Kidney epithelial cell (primary cell): ENCODE measurements at places on chromosomes 1 and 21.

GRCh38 chr1:151479462-151479861 is 20.2 kb upstream of the POGZ start:
- no peak for DNase-seq

DNA sequence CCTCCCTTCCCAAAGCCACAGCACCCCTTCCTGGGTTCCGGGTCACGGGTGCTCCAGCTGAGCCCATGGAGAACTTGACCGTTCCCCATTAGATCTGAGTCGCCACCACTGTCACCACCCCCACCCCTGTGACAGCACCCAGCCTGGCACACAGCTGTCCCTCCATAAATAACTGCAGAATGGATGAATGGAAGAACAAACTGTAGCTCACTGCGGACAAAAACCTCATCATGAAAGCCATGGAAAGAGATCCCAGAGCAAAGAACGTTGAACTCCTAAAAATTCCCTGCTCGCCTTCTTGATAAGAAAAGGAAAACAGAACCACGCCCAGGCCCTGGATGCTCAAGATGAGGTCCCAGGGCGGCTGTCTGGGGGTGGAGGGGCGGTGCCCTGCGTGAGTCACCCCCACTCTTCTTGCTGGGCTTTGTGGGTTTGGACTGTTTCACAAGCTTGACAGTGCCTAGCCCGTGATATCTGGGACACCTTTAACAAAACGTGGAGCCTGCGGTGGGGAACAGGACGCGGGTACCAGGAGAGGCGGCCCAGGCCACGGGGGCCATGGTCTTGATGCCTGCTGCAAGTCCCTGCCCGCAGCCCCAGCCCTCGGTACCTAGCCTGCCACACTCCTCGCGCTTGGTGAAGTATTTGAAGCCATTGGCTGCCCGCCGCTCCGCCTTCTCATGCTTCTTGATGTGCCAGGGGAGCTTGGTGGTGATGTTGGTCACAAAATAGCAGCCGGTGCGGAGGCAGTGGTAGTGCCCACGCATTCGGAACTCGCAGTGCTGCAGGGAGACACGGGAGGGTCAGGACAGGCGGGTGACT is 151.9 kb downstream of the CASZ1 start:
- DNase-seq: no peak

GRCh38 chr1:164726235-164726634 is 167.3 kb downstream of the PBX1 start:
- DNase-seq: no peak

DNA sequence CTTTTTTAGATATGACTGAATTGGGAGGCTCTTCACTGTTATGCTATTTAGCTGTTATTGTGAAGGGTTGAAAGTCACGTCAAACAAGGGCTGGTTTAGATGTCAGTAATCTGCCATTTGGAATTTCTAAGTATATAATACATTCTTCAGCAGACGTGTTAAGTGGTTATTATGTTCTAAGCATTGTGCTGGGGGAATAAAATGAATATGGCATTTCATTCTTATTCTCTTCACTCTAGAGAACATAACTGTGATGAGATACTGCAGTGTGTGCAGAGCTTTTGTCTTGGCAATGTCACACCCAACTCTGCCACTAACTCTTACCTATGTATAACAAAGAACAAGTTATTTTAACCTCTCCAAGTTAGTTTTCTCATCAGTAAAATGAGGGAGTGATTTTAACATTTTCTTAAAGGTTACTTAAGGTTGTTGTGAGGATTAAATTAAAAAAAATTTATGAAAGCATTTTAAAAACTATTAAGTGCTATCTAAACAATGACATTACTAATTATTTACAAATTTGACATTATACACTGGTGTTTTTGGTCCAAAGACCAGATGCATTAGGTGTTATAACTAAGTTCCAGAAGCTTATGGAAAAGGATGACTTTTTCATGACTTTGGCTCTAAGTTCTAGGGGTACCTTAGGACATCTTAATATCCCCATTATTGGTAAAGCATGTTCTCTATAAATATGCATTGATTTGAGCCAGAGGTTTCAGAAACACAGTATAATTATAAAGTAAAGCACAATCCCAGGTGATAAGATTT is 58.3 kb downstream of the SLC30A7 start:
- DNase-seq: no peak

DNA sequence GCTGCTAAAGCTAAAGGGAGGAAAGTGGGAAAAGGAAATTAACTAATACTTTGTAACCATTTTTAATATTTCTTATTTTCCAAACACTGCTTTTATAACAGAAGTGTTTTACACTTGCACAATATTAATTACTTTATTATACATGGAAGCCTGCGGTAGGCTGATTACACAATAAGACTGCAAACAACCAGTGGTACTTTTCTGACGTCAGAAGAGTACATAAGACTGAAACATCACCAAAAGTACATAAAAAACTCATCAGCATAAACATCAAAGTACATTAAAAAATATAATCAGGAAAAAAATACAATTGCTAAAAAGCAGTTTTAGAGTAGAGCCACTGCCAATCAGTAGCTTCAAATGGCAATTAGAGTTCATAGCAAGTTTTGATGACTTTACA is 4.6 kb downstream of the ZNF281 start:
- no peak for DNase-seq

DNA sequence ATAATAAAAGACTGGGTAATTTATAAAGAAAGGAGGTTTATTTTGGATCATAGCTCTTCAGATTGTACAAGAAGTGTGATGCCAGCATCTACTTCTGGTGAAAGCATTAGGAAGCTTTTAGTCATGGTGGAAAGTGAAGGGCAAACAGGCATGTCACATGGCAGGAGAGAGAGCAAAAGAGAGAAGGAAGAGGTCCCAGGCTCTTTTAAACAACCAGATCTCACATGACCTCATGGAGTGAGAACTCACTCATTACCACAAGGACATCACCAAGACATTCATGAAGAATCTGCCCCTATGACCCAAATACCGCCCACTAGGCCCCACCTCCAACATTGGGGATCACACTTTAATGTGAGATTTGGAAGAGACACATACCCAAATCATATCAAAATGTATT is 10.0 kb downstream of the RPTN start:
- DNase-seq: no peak

DNA sequence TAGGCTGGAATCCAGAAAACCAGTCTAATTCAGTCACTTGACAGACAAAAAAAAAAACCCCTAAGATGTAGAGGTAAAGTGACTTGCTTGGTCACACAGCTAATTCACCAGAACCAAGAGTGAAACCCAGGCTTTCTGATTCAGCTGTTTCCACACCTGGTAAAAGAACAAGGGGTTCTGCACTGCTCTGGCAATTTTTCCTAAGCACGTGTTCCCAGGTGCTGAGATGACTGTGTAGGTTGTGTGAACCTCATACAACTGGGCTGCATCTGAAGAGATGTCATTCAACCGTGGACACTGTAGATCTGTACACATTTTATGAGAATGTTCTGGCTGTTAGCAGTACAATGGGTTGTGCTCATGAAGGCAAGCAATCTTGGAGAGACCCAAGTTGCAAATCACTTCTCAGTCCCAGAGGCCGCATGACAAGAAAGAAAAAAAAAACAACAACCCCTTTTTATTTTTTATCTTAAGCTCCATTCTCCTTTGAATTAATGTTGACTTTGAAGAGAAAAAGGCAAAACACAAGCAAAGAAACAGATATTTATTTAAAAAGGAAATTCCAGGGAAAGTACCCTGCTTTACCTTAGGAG is 95.4 kb downstream of the INTS7 start:
- DNase-seq: no peak

GRCh38 chr1:83742446-83742845 is 256.5 kb downstream of the TTLL7 start:
- no peak for DNase-seq

GRCh38 chr1:100151679-100152078 is 18.7 kb downstream of the TRMT13 start:
- DNase-seq: no peak

- no peak for DNase-seq
These were observed 321.8 kb downstream of the ZP4 start for GRCh38 chr1:237568955-237569354.
